Activated CD4-positive, alpha-beta T cell treated with anti-CD3 and anti-CD28 coated beads for 4 hours (primary cell): ENCODE measurements at places on chromosomes 1 and 21.

GRCh38 chr1:185426848-185427247, 109.8 kb upstream of the IVNS1ABP start:
- DNase-seq = no peak

DNA sequence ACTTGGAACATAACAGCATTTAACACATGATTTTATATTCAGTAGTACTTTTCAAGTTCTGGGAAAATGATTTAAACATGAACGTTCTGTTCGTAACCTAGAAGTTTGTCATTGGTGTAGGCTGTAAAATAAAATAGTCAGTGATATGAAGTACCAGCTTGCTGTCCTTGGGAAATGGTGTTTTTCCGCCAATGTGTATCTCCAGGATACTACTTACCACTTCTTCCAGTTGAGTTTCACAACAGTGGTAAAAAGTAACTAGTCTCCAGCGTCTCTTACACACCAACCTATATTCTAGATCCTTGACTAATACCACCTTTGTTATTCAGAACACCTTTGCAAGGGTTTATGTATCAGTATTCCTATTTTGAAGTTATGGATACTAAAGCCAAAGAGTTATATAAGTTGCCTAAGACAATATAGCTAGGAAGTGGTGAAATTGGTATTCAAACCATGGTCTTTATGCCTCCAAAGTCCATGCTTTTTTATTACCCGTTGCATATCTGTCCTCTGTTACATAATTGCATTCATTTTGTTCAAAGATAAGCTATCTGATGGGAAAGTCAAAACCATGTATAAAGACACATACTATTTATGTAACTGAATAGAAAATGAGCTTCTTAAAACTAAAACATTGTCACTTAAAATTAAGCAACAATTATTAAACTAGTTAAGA, 43.1 kb downstream of the HOOK1 start:
- DNase-seq = no peak

DNA sequence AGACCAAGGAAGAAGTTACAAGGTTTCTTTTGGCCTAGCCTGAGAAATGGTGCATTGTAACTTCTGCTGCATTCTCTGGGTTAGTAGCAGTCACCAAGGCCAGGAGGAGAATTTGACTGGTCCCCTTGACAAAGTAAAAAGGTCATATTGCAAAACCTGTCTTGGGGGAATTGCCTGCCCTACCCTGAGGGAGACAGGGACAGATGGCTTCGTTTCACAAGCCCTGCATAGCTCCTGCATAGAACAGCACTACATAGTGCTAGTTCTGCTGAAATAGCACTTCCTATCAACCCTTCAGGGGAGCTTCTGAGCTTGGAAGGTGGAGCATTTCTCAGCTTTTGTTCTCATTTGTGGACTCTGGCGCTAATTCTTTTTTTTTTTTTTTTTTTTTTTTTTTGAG, 20.4 kb upstream of the AK2 start:
- DNase-seq = no peak

DNA sequence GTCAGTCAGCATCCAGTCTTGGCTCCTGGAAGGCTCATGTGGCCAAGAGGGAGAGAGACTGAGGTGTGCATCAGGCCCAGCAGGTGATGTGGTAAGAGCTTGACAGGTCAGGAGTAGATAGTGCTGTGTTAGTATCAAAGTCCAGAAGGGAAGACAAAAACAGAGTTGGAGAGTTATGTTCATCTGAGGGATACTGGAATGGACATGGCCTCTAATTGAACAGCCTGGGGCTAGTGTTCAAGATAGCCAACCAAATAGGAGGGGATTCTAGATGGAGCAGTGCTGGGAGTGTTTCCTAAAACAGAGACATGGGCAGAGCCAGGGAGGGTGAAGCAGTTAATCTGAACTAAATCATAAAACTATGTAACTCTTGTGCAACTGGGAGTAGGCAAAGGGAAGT, 120.7 kb upstream of the MARK1 start:
- no peak for DNase-seq

DNA sequence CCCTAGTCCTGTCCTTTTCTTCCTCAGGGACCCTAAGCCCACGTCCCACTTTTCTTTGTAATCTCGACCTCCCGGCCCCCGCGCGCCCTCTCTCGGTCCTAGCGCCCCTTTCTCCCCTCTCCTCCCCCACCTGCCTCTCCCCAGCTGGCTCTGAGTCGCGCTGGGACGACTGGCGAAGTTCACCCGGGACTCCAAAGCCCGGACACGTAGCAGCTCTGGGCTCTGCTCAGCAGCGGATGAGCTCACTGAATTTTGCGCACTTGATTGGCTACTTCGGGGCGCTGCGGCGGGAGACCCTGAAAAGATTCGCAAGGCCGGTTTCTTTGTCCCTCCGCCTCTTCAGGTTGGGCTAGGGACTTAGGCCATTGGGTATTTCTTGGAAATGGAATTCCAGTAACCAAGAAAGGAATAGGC, 16.3 kb upstream of the ACKR1 start:
- DNase-seq = no peak
